Nucleus accumbens (tissue), 56 donors: ENCODE measurements at places on chromosomes 5 and 9.

DNA sequence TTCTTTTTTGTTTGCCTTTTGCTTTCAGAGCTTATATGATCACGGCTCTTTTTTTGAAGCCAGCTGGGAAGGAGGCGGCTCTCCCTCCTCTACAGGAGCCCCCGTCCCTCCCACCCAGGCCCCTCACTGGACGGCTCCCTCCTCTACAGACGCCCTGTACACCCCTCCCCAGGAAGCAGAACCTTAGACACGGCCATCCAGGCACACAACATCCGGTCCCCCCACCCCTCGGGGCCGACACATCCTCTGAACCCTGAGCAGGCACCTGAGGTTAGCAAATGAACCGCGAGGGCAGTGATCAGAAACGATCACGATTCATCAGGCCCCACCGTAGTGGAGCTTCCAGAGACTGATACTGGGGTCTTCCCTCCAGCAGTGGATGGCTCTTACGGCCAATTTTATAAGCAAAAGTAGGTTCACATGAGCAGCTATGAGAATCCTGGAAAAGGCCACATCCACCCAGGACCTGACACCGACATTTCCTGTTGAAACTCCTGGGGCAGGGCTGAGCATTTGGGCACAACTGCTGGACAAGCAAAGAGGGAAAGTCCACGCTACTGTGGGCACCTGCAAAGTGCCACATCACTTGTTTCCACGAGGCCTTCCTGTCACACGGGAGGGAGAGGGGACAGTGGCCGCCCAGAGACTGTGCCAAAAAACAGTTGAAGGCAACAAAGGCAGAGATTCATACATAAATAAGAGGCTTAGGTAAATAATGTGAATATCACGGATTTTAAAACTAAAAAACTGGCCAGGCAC, 78.9 kb downstream of the SEMA4D start:
- no peak for DNase-seq

- DNase-seq, result no peak
These were observed 208.9 kb downstream of the TRIM32 start for GRCh38 chr9:116895961-116896360.

DNA sequence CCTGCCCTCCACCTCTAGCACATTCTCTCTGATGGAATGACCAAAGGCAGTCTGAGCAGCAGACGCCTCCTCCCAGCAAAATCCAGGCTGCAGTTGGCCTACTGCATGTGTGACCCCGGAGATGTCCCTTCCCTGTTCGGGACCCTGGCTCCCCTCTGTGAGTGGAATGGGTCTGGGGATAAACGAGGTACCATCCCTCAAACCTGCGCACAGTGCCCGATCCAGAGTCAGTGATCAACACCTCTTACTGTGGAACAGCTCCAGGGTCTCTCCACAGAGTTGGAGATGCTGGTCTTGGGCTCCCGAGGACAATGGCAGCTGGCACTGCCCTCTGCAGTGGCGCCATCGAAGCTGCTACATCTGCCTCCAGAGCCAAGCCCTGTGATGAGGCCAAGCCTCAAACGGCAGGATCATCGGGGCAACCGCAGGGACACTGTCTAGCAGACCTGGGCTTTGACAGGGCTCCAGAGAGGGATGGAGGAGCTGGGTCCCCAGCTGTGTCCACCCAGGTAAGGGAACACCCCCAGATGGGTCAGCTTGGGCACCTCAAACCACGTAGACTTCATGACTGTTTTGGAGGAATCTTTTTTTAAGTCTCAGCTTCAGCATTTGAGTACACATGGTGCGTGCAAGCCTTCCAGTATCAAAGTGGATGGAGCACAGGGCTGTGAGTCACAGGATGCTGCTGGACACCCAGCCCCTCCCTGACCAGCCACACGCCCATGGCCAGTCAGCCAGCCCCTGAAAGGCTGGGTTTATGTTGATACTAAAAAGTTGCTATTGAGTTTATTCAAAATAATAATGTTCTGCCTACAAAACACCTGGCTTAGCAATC, 13.0 kb downstream of the MED10 start:
- DNase-seq, result no peak

DNA sequence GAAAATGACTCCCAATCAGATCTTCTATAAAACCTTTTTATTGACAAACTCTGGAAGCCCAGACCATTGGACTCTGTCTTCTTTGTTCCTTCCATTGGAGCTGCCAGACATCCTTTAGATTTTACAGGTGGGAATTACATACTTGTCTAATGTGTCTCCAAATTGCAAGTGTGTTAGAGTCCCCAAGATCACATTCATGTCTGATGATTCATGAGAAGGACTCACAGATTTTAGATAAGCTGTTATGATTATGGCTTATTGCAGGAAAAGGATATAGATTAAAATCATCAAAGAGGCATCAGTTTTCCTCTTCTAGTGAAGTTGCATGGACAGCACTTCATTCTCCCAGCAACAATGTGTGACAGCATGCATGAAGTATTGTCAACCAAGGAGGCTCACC, 70.4 kb downstream of the MUSK start:
- no peak for DNase-seq

DNA sequence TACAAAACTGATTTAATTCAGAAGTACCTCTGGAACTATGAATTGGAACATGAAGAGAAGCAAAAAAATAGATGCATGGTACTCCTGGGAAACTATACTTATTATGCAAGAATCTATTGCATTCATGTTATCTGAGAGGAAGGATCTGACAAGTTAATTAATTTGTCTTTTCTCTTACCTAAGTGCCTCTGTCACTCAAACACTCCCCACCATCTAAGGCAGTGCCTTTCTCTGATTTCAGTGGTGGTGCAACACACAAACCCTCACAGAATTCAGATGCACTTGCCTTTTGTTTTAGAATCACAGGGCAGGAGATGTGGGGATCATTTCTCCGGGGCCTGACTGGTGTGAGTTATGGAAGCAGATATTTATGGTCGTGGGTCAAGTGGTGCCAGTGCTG, 52.5 kb upstream of the C9orf72 start:
- no peak for DNase-seq

GRCh38 chr5:8949908-8950307, 596.0 kb downstream of the SEMA5A start:
- DNase-seq, result no peak

DNA sequence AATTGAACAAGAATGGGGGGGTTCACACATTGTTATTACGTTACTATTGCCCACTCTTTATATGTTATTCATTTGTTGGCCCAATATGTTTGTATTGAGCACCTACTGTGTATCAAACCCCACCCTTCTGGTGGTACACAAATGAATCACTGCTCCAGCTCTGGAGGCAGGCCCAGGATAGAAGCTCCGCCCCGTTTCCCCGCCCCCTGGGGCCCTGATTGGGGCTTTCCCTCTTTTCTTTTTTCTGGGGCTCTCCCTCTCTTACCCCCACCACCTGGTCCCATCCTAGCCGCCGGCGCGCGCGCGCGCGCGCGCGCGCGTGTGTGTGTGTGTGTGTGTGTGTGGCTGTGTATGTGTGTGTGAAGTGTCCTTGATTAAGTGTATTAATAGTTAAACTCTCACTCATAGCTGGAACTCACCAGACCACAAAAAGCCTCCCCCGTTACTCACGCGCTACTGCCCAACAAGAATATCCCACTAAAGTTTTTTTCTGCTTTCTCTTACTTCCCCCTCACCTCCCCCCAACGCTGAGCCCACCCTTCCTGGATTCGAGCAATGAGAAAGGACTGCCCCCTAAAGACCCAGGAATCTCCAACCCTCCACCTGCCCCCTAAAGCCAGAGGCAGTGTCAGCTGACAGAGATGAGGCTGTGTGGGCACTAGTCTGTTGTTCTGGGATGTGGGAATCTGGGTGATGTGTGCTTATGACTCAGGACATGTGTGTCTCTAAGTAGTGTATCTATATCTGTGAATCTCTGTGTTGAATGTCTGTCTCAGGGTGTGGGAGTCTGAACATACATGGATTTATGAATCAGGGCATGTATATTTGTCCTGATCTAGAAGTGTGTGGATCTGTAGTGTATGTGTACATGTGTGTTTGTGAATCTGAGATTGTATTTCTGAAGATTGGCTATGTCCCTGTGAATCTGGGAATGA, 4.0 kb downstream of the CXXC5 start:
- peak; percentile 84 for DNase-seq

DNA sequence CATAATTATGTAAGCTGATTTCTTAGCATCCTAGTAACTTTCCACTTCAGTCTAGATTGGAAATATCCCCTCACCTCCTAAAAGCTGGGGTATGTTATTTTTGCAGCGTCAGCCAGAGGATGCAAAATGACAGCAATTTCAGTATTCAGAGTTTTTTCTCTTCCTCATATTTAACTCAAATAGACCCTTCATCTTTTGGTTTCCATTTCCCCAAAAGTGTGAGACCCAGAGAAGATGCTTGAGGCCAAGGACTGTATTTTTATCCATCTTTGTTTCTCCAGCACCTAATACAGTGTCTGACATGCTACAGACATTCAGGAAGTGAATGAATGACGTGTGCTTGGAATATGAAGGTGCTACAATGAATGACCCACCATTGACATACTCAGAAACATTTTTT, 75.5 kb upstream of the RANBP3L start:
- no peak for DNase-seq

DNA sequence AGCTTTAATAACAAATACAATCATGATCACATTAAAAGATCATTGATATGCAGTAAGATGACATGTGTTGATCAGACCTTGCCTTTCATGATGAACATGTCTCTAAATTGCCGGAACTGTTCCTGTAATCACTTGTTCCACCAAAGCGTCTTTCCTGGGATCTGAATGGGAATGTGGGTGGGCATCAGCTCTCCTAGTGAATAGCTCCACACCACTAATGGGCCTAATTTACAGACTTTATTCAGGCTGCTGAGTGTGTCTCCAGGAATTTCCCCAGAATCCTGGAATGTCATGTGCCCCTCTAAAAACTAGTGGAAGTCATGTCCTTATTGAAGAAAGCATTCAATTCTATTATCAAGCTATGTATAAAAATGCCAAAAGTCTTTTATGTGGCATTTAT, 765.1 kb upstream of the CTNND2 start:
- DNase-seq, result no peak

GRCh38 chr5:181190711-181191525, 14.1 kb downstream of the TRIM7 start:
- no peak for DNase-seq

- DNase-seq, result no peak
These were observed 536.0 kb downstream of the PDE4D start for GRCh38 chr5:59357381-59357977.

DNA sequence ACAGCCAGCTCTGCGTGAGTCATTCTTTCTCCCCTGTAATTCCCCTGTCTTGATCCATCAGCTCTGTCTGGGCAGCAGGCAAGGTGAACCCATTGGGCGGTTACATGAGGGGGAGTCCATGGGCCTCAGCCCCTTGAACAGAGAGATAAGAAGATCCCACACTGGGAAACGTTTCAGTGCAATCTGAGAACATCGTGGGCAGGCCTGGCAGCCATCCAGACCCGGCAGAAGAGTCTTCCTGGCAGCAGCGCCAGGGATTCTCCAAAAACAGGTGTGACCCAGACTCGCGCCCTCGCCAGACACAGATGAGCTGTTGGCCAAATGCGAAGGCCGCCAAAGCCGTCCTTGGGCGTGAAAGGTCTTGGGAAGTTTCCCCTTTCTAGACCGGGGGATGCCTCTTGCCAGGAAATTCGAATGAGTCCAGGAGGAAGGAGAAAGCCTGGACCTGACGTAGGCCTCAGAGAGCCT, 6.4 kb upstream of the SLC12A7 start:
- DNase-seq, result no peak

DNA sequence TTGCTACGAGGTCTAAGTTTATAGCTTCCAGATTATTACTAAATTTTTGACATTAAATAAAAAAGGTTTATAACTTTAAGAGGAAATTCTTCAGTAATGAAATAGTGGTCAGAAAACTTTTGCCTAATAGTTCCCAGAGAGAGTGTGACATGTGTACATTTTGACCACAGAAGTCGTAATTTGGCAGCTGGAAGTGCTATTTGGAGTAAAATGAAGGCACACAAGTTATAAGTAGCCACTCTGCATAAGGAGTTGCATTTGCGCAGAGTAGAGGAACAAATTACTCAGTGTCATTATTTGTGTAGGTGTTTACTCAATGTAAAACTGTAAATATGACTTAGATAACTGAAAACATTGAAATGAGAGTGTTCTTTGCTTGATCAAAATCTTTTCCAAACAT, 408.4 kb downstream of the CCDC171 start:
- DNase-seq, result no peak

- DNase-seq, result peak; percentile 48
These were observed 1.3 kb upstream of the DUSP1 start for GRCh38 chr5:172772112-172772906.

DNA sequence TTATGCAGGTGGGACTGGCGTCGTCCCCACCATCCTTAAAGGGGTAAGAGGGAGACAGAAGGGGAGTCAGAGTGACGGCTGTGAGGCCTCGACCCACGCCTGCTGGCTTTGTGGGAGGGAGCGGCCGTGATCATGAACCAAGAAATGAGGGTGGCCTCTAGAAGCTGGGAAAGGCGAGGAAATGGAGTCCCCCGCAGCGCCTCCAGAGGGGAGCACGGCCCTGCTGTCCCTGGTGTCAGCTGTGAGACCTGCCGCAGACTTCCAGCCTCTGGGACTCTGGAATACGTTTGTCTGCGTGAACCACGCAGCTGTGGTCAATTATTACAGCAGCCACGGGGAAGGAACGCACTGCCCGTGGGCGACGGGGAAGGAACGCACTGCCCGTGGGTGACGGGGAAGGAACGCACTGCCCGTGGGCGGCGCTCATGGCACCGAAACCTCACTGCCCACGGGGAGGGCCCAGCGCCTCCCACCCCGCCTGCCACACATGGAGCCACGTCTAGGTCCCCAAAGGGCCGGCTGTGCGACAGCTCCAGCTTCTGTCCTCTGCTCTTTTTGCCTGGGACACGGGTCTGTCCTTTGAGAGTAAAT, 108.8 kb upstream of the RAPGEF1 start:
- no peak for DNase-seq

DNA sequence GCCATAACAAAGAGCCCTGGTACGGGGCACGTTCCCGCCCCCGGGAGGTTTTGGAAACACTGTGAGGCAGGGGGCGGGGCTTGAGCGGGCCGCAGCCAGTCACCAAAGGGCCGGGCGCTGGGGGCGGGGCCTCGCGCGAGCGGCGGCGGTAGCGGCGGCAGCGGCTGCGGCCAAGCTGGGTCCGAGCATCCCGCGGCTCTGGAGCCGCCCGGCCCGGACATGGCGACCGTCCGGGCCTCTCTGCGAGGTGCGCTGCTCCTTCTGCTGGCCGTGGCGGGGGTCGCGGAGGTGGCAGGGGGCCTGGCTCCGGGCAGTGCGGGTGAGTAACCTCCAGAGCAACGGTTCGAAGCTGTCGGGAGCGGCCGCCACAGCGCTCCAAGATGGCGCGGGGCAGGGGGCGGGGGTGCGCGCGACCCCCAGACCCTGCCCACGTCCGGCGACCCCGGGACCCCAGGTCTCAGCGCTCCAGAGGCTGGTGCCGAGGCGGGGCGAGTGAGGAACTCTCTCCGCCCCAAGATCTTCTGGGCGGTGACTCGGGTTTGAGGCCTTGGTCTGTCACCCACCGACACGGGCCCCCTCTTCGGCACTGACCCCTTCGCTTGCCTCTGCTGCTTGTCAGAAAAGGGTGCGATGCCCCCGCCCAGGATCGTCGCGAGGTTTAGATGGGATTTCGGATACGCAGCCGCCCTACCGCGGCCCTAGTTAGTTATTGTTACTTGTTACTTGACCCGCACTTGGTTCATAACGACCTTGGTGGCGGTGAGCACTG, at the start of gene RECK:
Gene RECK (plus strand): TSS at position 134 of the 769 bp plus-strand sequence. CDS start 86 bp downstream, at position 220.
- DNase-seq, result peak; percentile 87
